IMR-90 (cell line): ENCODE measurements at places on chromosomes 1 and 21. TPM values are rescaled to one million over a fixed set of nuclear protein-coding genes. Genes with fewer than 3 reads are reported as not detected.

- peak; percentile 46 for DNase-seq
Observed at GRCh38 chr1:209513226-209513625, 70.3 kb upstream of the CAMK1G start.

- no peak for DNase-seq
Observed at GRCh38 chr1:38777464-38777957, 82.1 kb downstream of the RRAGC start.

DNA sequence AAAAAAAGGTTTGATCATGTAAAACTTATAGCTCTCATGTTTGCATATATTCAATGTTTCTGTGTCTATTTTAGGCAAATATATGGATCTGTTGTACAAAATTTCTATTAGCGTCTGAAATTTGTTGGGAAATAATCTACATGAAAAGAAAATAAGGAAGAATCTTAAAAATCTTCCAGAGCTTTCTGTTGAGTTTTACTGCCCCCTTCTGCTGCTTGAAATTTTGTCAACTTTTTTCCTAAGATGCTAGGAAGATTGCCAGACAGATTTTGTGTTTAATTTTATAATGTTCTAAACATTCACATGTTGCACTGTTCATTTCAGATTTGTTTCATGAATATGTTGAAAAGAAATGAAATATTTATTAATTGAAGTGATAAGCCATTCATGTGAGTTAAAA is 2.5 kb upstream of the PTGS2 start:
- peak; percentile 54 for DNase-seq

DNA sequence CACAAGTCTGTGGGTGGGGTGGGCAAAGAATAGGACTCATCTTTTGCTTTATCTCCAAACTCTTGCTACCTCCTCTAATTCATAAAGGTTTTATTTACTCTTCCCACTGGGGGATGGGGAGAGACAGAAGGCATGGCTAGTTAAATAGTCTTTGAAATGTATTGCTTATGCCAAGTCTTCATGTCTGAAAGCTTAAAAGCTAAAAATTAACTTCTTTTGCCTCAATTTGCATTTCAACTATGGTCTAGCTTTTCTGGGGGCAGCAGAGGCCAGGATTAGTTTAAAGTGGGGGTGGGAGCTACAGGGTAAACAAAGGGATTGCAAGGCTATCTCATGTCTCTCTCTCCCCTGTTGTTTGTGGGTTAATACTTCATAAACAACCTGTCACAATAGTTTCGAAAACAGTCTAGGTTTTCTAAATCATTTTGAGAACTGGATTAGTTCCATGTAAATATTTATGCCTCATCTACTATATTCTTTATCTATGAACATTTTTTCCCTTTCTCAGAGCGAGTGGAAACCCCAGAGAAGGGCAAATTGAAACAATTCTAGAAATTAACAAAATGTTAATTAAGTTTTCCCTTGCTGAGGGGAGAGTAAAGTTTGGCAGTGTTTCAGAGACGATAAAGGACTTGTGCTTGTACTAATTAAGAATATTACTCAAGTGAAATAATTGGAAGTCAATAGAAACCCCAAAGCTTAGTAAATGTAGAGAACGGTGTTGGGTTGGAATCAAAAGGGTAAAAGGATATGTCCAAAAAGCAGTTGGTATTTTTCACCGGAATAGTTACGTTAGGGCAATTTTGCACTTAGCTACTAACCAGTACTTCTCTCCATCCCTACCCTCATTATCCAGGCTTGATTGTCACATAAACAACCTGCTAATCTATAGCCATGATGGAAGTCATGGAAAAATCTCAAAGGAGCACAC is 182.2 kb downstream of the GIPC2 start:
- DNase-seq: peak; percentile 21

- DNase-seq: no peak
Observed at GRCh38 chr1:113396102-113396501, 5.8 kb downstream of the MAGI3 start.

The GJB5 gene
- not detected in 2 replicates for total RNA-seq

The PADI2 gene
- not detected in 2 replicates for total RNA-seq
